ENCODE measurements at places on chromosomes 6 and 20.

- DNase-seq, result no peak
Measured at GRCh38 chr20:11966186-11966585, 48.5 kb downstream of the BTBD3 start.

- no peak for DNase-seq
Measured at GRCh38 chr6:115630424-115631024, 430.2 kb downstream of the FRK start.

DNA sequence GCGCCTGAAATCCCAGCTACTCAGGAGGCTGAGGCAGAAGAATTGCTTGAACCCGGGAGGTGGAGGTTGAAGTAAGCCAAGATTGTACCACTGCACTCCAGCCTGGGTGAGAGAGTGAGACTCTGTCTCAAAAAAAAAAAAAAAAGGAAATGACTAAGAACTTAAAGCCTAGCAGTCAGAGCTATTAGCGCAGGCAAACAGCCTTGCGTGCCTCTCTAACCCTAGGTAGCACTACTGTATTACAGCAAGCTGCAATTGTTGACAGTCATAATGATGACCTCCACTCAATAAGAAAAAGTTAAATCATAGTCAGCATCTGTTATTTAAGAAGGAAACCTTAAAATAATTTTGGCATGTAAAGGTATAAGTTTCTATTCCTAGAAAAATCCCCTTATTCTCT, 14.4 kb downstream of the GSS start:
- no peak for DNase-seq

DNA sequence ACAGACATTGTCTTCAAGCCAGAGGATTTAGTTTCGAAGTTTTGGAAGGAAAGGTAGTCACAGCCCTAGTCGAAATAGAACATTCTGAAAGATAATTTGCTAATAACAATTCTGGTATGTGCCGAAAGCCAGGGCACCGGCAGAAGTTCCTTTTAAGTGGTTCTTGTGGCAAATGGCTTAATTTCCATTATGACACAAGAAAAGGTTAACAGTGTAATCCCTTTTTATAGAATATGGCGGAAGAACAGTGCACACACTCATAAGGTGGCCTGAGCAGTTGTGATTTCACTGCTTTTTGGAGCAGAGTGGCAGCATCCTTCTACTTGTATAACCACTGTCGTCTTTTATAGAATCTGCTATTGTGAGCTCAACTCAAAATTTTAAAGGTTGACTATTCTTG, 152.4 kb downstream of the SASH1 start:
- DNase-seq, result no peak

DNA sequence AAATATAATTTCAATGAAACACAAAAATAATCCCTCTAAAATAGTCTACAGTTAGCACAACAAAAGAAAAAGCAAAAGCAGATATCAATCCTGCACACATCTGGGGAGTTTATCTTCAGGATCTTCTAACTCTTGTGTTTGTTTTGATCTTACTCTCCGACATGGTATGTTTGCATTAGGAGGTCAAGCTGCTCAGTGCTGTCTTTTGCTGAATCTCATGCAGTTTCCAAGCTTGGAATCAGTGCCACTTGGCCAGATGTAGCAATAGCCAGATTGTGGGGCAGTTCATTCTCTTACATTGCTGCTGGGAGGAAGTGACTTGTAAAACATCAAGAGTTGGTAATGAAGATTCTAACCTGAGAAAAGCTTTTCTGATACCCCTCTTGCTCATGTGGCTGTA, 29.5 kb downstream of the RIOK1 start:
- no peak for DNase-seq

DNA sequence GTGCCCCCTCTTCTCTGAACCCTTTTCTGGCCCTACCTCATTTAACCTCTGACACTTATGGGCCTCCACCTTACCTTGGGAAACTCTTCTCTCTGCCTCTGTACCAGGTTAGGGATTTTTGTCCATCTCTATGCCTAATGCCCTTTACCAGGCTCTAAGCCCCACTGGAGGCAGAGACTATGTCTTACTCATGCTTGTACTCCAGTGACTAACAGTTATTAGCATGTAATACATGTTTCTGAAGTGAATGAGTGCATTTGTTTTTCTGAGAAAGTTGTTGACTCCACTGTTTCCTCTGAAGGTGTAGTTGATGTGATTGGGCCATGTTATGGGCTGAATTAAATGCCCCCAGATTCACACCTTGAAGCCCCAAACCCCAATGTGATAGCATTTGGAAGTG, 234.3 kb downstream of the PACRG start:
- no peak for DNase-seq

DNA sequence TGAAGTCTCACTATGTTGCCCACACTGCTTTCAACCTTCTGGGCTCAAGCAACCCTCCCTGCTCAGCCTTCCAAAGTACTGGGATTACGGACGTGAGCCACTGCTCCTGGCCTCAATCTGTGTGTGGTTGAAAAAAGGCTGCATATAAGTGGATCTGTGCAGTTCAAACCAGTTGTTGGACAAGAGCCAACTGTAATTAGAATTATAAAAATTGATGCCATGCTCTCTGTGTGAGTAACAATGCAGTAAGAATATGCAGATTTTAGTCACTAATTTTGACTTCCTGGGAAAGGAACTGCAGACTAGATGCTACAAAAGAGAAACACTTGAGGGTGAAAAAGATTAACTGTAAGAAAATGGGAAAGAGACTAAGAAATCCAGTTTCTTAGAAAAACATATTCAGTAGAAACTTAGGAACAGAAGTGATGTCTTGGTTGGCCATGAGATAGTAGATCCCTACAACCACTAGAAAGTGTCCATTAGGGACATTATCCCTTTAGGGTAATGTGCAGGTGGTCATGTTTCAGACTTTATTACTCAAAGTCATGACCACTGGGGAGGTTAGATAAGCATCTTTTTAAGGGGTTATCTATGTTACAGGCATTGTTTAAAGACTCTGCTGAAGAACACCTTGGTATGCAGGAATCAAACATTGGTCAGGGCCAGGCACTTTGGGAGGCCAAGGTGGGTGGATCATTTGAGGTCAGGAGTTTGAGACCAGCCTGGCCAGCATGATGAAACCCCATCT, 26.3 kb downstream of the ITCH start:
- DNase-seq, result no peak
